ENCODE measurements at places on chromosomes 12 and 14. TPM values are rescaled to one million over a fixed set of nuclear protein-coding genes. Genes with fewer than 3 reads are reported as not detected.

Gene HOTAIR
- total RNA-seq: not detected

Gene INSM2
- total RNA-seq: not detected

Gene ACOT6
- not detected for total RNA-seq

Gene NXPH4
- total RNA-seq: not detected

Gene SDS
- total RNA-seq: not detected

Gene CIROP
- total RNA-seq: not detected

Gene KRT80
- 0.41 TPM for total RNA-seq

Gene TEX22
- not detected for total RNA-seq

Gene CCNB1IP1
- total RNA-seq: 47.7 TPM

Gene CCDC60
- not detected for total RNA-seq

Gene NR1H4
- total RNA-seq: 1.9 TPM

Gene DPPA3
- total RNA-seq: not detected
